ENCODE measurements at places on chromosomes 4 and X.

DNA sequence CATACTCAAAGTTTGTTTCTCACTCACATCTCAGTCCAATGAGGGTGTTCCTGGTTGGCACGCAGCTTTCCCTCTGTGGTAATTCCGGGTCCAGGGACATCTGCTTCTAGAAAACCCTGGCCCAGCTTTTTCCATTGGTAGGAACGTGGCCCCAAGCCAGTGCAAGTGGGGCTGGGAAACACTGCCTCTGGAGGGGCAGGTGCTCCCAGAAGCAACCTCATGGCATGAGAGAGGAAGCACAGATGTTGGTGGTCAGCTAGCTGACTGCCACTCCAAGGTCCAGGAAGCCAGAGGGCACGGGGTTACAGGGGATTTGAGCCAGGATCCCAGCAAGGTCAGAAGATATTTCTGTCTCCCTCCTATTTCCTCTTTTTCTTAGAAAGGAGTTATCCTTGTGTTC lies 47.5 kb downstream of the DCTD start:
- DNase-seq, result no peak

DNA sequence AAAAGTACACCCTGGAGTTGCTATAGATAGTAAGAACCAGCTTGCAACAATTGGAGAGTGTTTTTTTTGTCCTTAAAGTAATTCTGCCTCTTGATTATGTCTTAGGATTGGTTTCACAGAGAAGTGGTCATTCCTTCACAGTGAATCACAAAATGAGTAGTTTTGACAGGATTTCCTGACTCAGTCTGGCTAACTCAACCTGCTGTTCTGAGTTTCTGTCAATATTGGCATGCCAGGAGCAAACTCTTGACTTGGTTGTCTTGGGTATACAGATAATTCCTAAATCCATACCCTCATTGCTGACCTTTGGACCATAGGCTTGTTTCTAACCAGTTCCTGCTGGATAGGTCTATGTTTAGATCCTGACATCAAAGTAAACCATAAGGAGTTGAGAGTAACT lies 9.4 kb downstream of the FHIP1A start:
- DNase-seq, result peak; percentile 65

DNA sequence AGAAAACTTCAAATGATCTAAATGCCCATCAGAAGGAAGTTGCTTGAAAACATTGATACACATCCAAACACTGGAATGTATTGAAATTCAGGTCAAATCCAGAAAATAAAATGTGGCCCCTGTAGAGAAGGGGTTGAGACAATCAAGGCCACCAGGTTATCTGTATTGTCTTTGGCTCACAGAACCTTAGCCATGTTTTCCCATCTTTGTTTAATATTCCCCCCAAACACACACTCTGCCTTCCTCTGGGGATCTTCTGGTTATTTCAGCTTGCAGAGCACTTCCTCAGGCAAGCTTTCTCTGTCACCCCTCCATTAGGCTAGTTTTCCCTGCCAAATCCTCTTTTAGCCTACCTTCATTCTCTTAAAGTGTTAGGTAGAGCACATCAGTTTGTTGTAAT lies 30.5 kb downstream of the PAGE2 start:
- no peak for DNase-seq

GRCh38 chr4:117996891-117997290 lies 37.4 kb upstream of the NDST3 start:
- DNase-seq, result no peak

GRCh38 chrX:15988661-15989603 lies 134.3 kb upstream of the AP1S2 start:
- peak; percentile 70 for DNase-seq

- no peak for DNase-seq
These were observed 98.9 kb downstream of the TLL1 start for GRCh38 chr4:165971933-165972332.

DNA sequence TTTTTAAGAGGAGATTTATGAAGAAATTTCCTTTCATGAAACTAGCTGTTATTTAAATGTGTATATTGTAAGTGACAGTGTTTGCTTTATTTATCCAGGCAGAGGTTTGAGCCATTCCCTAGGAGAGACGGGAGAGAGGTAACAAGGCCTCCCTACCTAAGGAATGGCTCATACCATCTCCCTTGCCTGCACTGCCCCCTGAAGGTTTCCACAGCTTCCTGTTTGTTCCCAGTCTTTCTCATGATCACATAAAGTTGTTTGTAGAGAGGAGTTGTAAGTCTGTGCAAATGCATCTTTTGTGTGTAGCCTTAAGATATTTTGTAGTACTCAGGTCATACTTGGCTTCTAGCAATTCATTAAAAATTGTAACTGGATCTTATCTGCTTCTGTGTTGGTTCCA lies 1504.5 kb upstream of the PCDH10 start:
- DNase-seq, result no peak

GRCh38 chrX:6813836-6814370 lies 279.0 kb upstream of the VCX3A start:
- no peak for DNase-seq

GRCh38 chr4:2417765-2418649 lies at the start of gene ZFYVE28:
Gene ZFYVE28, minus strand, starts transcription at chr4:2418645. Its CDS starts 322 bp downstream, at chr4:2418323.
- no peak for DNase-seq

Data from retinal pigment epithelial cell (primary cell).